Endothelial cell (in vitro differentiated cells): ENCODE measurements at places on chromosomes 1 and 21.
A peak's percentile ranks its signal among the peaks of the same experiment; 100 is the strongest.

- DNase-seq: peak; percentile 31
- peak overlapping the region; percentile 89 for H3K4me3 ChIP-seq
- H3K27me3 ChIP-seq: no peaks in the 10 kb centered on the region
- H3K27ac ChIP-seq: peak overlapping the region; percentile 30
- H3K4me1 ChIP-seq: peaks cover 17% of the 10 kb centered on the region
- H3K36me3 ChIP-seq: no peaks in the 10 kb centered on the region
Observed at GRCh38 chr21:33587792-33588484, 546 bp downstream of the DONSON start.

GRCh38 chr1:163561580-163562295 lies 240.0 kb downstream of the NUF2 start:
- H3K4me3 ChIP-seq: no peak overlapping the region
- H3K4me1 ChIP-seq: peaks cover 12% of the 10 kb centered on the region
- no peaks in the 10 kb centered on the region for H3K36me3 ChIP-seq
- peak; percentile 5 for DNase-seq

DNA sequence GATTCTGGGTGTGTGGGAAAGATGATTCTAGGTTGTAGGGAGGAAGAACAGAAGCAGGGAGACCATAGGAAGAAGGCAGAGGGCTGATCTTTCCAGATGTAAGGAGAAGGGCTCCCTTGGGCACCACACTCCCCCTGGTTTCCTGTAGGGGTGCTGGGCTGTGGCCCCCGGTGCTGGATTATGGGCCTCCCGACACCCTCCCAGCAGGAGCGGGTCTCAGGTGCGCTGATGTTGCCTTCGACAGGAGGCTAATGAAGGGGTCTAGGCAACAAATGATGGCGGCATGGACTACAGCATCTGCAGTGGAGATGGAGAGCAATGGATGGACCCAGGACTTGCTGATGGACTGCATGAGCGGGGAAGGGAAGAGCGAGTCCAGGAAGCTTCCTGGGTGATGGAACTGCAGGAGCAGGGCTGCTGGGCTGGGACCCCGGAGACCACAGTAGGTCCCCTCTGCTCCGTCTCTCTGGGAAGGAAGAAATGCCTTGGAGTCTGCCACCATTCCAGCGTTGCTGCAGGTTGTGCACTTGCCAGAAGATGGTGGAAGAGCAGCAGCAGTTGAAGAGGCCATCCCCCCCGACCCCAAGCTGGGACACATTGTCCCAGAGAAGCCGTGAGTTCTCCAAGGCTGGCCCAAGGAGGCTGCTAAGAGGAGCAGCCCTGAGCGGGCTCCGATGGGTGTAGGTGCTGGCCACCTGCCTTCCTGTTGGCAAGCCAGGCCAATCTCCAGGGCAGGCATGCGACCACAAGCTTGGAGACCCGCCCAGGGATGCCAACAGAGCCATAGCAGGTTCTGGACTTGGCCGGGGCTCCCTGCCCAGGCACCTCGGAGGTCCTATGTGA lies 95.4 kb upstream of the VAMP3 start:
- DNase-seq: no peak
- H3K4me3 ChIP-seq: no peak overlapping the region
- H3K27ac ChIP-seq: peak overlapping the region; percentile 45
- H3K36me3 ChIP-seq: no peaks in the 10 kb centered on the region

DNA sequence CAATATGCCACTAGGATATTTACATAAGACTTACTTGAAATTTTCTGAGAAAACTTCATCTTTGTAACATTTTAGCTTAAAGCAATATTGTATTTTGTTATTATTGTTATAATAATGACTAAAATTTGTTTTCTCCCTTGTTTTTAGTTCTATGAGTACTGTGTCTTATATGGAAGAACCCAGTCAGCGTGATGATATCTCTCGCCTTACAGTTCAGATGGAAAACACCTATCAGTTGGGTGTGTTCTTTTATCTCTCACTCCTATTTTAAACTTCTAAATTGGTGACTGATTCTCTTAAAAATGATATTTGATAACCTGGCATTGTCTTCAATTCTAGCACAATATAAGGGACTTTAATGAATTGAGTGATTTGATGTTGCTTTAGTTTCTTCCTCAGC lies 18.0 kb downstream of the DYNLT5 start:
- H3K27ac ChIP-seq: no peak overlapping the region
- H3K27me3 ChIP-seq: no peaks in the 10 kb centered on the region
- H3K4me1 ChIP-seq: no peaks in the 10 kb centered on the region
- peaks cover 11% of the 10 kb centered on the region for H3K36me3 ChIP-seq

GRCh38 chr1:117611121-117611601 lies 5.3 kb downstream of the TENT5C start:
- H3K4me1 ChIP-seq: peaks cover 4% of the 10 kb centered on the region
- no peaks in the 10 kb centered on the region for H3K36me3 ChIP-seq
